Activated CD8-positive, alpha-beta memory T cell treated with anti-CD3 and anti-CD28 coated beads, Interleukin-2, amount 10 ng/mL, durations not matched to agents 7 days and 5 days (primary cell): ENCODE measurements at places on chromosomes 3 and 15. TPM values are rescaled to one million over a fixed set of nuclear protein-coding genes. Genes with fewer than 3 reads are reported as not detected.

The ARL14 gene
- total RNA-seq, result not detected

The CNTN6 gene
- not detected for total RNA-seq

The DNAH1 gene
- 13.9 TPM for total RNA-seq

- H3K27ac ChIP-seq, result no peak overlapping the region
- peaks cover 1% of the 10 kb centered on the region for H3K36me3 ChIP-seq
- H3K4me1 ChIP-seq, result peaks cover 16% of the 10 kb centered on the region
- DNase-seq, result no peak
- peaks cover 8% of the 10 kb centered on the region for H3K27me3 ChIP-seq
Measured at GRCh38 chr3:59512066-59512465, 462.2 kb upstream of the CFAP20DC start.

- H3K4me3 ChIP-seq, result no peak overlapping the region
- H3K27ac ChIP-seq, result peak overlapping the region; percentile 81
Measured at GRCh38 chr3:106534206-106534605, 665.4 kb upstream of the CBLB start.

DNA sequence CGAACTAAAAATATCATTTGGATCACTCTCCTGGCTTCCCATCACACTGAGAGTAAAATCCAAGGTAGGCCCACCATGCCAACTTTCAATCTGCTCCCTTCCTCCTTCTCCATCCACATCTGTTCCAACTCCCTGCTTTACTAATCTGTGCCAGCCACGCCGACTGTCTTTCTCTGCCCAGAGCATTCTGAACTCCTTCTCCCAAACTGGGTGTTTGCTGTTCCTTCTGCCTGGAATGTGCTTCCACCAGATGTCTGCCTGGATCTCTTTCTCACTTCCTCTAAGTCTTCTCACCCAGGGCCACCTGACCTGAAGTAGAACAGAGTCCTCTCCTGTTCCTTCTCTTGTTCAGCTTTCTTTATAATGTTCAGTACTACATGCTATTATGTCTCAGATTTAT is 5.6 kb upstream of the ARL8B start:
- H3K4me1 ChIP-seq, result peaks cover 5% of the 10 kb centered on the region
- no peak overlapping the region for H3K27ac ChIP-seq
- H3K4me3 ChIP-seq, result no peak overlapping the region
- no peaks in the 10 kb centered on the region for H3K27me3 ChIP-seq

DNA sequence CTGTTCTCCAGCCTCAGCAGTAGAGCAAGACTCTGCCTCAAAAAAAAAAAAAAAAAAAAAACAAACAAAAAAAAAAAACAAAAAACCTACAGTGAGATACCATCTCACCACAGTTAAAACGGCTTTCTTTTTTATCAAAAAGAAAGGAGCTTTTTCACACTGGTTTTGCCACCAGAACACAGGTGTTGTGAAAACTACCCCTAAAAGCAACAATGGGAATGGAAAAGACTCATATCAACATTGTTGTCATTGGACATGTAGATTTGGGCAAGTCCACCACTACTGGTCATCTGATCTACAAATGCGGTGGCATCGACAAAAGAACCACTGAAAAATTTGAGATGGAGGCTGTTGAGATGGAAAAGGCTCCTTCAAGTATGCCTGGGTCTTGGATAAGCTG is 24.8 kb upstream of the SLC25A38 start:
- peaks cover 59% of the 10 kb centered on the region for H3K4me1 ChIP-seq
- H3K27ac ChIP-seq, result peak overlapping the region; percentile 47
- peaks cover 14% of the 10 kb centered on the region for H3K36me3 ChIP-seq
- H3K27me3 ChIP-seq, result peaks cover 8% of the 10 kb centered on the region
- no peak overlapping the region for H3K4me3 ChIP-seq

GRCh38 chr15:97692301-97693015 is 268.0 kb upstream of the ARRDC4 start:
- no peak for DNase-seq
- H3K36me3 ChIP-seq, result no peaks in the 10 kb centered on the region
- H3K27ac ChIP-seq, result no peak overlapping the region
- no peak overlapping the region for H3K4me3 ChIP-seq

DNA sequence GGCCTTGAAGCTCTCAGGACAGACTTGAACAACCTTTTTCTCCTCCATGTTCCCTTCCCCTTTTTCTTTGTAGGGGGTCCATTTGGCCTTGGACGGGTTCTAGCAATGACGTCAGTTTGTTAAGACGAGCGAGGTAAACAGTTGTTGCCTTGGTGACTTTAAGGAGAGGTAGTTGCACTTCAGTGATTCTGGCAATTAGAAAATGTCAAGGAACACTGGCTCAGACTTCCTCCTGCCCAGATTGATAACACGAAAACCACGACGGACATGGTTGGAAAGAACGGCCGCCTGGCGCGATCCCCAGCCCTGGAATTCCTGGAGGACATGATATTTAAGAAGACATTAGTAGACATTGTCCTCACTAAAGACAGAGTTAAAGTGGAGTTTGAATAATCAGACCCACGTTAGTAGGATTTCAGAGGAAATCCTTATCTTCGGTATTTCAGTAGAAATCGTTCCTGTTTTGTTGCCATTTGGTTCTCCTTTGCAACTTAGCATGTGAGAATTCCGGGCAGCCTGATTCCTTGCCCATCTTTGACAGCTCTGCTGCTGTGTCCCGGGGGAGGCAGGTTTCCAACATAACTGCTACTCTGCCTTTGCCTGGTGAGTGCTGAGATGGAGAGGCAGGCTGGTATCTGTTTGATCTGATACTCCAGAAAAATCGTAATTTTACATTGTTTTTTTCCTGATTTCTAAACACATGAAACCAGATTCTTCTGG is 87.3 kb downstream of the ST6GAL1 start:
- H3K4me3 ChIP-seq, result no peak overlapping the region
- peaks cover 34% of the 10 kb centered on the region for H3K36me3 ChIP-seq
- no peak for DNase-seq
- H3K27me3 ChIP-seq, result no peaks in the 10 kb centered on the region
- H3K4me1 ChIP-seq, result peaks cover 49% of the 10 kb centered on the region

GRCh38 chr3:73584873-73585272 is 39.9 kb downstream of the PDZRN3 start:
- H3K4me1 ChIP-seq, result no peaks in the 10 kb centered on the region
- no peaks in the 10 kb centered on the region for H3K36me3 ChIP-seq
- no peak for DNase-seq
- no peak overlapping the region for H3K4me3 ChIP-seq
- H3K27ac ChIP-seq, result no peak overlapping the region
- no peaks in the 10 kb centered on the region for H3K27me3 ChIP-seq

DNA sequence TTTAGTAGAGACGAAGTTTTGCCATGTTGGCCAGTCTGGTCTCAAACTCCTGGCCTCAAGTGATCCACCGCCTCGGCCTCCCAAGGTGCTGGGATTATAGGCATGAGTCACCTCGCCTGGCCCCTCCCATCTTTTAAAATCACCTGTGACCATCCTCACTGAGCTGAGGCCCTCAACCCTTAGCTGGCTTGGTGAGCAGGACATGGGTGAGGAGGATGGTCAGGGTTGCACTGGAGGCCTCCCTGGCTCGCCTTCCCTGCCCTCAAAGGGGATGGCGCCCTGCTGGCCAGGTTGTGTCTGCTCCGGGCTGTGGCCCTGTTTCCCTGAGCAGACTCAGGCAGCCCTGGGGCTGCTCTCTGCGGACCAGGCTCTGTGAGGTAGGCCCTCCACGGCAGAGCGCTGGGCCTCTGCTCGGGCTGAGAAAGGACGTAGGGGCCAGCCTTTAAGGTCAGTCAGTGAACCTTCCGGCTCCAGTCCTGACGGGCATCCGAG is 33.7 kb downstream of the SYNM start:
- no peak overlapping the region for H3K27ac ChIP-seq
- H3K36me3 ChIP-seq, result no peaks in the 10 kb centered on the region
- no peak overlapping the region for H3K4me3 ChIP-seq
- peaks cover 10% of the 10 kb centered on the region for H3K4me1 ChIP-seq
- DNase-seq, result peak; percentile 11

DNA sequence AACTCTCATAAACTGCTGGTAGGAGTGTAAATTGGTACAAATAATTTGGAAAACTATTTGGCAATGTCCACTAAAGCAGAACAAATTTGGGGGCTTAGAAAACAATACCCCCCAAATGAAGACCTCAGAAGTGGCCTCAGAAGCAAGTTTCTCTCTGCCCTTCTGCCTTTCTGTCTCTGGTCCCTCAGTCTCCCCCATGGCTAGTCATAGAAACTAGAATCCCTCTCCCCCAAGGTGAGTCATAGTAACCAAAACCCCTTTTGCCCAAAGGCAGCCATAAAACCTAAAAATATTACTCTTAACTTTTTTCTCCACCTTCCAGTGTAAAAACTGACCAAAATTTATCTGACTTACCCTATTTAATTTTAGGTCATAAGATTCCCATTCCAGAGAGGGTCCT is 350.7 kb upstream of the LRRC3B start:
- H3K27me3 ChIP-seq, result no peaks in the 10 kb centered on the region
- H3K4me3 ChIP-seq, result no peak overlapping the region
- no peak for DNase-seq
- H3K36me3 ChIP-seq, result no peaks in the 10 kb centered on the region
- no peaks in the 10 kb centered on the region for H3K4me1 ChIP-seq
- no peak overlapping the region for H3K27ac ChIP-seq

GRCh38 chr3:113136071-113136470 is 75.3 kb upstream of the BOC start:
- no peak for DNase-seq
- no peak overlapping the region for H3K27ac ChIP-seq

DNA sequence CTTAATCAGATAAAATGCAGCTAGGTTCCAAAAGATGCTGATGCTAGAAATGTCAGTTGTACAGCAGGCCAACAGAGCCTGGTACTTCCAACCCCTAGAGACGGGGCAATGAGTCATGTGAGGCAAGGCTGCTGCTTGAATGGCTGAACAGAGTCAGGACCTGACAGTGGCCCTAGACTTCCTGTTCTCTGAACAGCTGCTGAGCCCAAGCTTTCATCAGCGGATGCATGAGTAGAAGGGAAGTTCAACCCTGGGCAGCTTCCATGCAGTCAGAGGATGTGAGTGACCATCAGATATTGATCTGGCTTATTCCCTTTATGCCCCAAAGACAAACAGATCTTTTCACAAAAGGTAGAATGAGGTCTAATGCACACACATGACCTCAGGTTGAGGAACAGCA is 282.9 kb upstream of the COL8A1 start:
- H3K36me3 ChIP-seq, result no peaks in the 10 kb centered on the region
- H3K4me1 ChIP-seq, result no peaks in the 10 kb centered on the region
- H3K4me3 ChIP-seq, result no peak overlapping the region

GRCh38 chr3:186194451-186194811 is 85.5 kb upstream of the ETV5 start:
- no peak overlapping the region for H3K27ac ChIP-seq
- H3K27me3 ChIP-seq, result peaks cover 55% of the 10 kb centered on the region
- no peak overlapping the region for H3K4me3 ChIP-seq
- H3K36me3 ChIP-seq, result no peaks in the 10 kb centered on the region
- DNase-seq, result no peak

GRCh38 chr15:101187820-101188636 is 63.8 kb downstream of the CHSY1 start:
- no peaks in the 10 kb centered on the region for H3K27me3 ChIP-seq
- H3K27ac ChIP-seq, result peak overlapping the region; percentile 83
- no peak for DNase-seq
- peaks cover 33% of the 10 kb centered on the region for H3K36me3 ChIP-seq
- H3K4me3 ChIP-seq, result peak overlapping the region; percentile 40

DNA sequence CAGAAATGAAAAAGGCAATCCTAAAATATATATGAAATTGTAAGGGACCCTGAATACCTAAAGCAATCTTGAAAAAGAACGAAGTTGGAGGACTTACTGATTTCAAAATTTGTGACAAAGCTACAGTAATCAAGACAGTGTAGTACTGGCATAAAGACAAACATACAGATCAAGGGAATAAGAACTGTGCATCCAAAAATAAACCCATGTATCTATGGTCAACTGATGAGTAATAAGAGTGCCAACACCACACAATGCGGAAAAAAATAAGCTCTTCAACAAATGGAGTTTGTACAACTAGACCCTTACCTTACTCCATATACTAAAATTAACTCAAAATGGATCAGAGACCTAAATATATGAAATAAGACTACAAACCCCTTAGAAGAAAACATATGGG is 29.6 kb downstream of the GSK3B start:
- DNase-seq, result no peak
- peaks cover 23% of the 10 kb centered on the region for H3K36me3 ChIP-seq
- H3K27ac ChIP-seq, result no peak overlapping the region
- H3K4me3 ChIP-seq, result no peak overlapping the region

DNA sequence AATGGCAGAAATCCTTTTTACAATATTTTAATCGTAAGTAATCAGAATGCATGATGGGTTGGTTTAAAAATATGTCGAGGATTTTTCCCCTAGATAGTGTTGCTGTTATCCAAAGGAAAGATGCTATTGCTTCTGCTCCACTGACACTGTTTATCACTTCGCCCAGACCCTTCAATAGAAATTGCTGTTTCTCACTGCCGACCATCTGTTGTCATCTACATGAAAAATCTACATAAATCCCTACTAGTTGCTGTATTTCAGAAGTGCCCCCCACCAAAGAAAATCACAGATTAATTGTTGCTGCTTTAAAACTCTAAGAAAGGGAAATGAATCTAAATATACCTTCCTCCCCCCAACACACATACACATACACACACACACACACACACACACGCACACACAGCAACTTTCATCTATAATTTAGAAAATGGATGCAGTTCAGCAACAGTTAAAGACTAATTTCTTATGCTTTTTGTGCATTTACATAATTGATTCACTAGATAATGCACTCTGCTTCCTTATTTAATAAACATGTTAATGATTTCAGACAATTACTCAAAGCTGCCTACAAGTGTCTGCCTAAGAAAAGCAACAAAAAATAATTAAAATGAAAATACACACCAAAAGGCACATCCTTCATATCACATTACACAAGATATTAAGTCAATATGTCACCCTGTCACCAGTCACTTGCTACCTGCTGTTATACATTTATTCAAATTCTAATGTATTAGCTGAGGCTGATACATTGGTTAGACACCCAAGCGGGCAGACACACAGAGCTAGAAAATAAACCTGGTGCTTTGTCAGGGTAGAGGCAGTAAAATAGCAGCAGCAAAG is 82.8 kb downstream of the RORA start:
- H3K27ac ChIP-seq, result no peak overlapping the region
- H3K36me3 ChIP-seq, result no peaks in the 10 kb centered on the region
- H3K27me3 ChIP-seq, result peaks cover 66% of the 10 kb centered on the region
- no peak overlapping the region for H3K4me3 ChIP-seq
- H3K4me1 ChIP-seq, result no peaks in the 10 kb centered on the region

DNA sequence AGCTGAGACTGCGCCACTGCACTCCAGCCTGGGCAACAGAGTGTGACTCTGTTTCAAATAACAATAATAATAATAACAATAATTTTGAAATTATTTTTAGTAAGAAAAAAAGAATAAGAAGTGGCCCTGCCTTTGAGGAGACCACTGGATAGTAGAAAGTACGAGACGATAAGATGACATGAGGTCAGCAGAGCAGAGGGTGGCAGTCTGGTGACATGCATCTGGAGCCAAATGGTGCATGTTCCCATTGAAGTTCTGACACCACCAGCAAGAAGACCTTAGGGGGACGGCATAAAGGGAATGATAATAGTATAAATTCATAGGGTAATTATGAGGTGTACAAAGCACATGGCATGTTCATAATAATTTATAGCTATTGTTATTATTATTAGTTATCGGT is 542.2 kb upstream of the TBL1XR1 start:
- H3K4me3 ChIP-seq, result no peak overlapping the region
- H3K27ac ChIP-seq, result no peak overlapping the region
- no peak for DNase-seq
- no peaks in the 10 kb centered on the region for H3K27me3 ChIP-seq
